ENCODE measurements at places on chromosomes 3 and 15.
A peak's percentile ranks its signal among the peaks of the same experiment; 100 is the strongest.

DNA sequence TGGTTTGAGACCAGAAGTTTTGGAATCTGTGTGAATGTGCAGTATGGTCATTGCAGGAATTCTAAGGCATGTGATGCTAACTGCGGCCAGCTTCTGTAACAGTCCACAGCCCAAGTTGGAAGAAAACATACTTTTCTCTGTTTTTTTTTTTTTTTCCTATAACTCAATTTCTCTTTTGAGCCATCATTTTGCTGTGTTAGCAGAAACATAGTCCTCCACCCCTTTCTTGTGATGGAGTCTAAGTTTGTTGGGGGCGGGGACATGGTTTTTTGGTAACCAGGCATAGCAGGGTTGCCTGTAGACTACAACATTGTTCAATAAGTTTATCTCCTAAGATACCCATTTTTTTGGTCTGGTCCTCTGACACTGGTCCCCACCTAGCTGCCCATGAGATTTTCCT, 223.2 kb upstream of the ONECUT1 start:
- no peak for DNase-seq

GRCh38 chr3:15681668-15682067, 80.1 kb downstream of the BTD start:
- no peak for DNase-seq

- DNase-seq = no peak
Measured at GRCh38 chr3:169641167-169641566, 22.3 kb downstream of the MECOM start.

- DNase-seq = no peak
Measured at GRCh38 chr3:119140466-119140865, 5.5 kb upstream of the TEX55 start.

DNA sequence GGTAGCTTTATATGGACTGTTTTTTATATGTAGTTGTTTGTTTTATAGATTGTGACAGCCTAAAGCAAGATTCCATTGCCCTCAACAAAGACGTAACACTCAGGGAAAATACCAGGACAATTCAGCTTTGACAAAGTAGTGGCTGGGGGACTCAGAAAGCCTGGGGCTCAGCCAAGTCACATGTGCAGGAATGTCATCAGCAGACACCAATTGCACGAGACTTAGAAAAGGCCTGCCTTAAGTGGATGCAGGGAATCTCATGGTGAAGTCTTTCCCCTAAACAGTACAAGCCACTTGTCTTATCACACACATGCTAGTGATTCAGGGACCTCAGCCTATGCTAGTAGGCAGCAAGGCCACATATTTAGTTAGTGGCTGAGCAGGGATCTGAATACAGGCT, 381.8 kb upstream of the THBS1 start:
- peak; percentile 76 for DNase-seq

DNA sequence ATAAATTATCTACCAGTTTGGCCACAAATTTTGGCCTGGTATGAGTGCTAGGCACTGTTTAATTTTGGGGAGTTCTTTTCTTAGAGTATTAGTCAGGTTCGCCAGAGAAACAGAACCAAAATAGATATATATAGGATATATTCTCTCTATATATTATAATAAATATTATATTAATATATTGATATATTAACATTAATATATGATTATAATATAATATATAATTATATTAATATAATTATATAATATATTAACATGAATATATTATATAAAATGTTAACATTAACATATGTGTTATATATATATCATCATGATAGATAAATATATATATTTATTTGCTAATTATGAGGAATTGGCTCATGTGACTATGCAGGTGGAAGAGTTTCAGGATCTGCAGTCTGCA, 137.8 kb upstream of the CHRNA7 start:
- DNase-seq = no peak
